ENCODE measurements at places on chromosomes 4 and X.

- no peak for DNase-seq
Measured at GRCh38 chr4:122746485-122746965, 14.0 kb downstream of the BBS12 start.

GRCh38 chrX:8304668-8305067 lies 133.6 kb upstream of the VCX2 start:
- no peak for DNase-seq

DNA sequence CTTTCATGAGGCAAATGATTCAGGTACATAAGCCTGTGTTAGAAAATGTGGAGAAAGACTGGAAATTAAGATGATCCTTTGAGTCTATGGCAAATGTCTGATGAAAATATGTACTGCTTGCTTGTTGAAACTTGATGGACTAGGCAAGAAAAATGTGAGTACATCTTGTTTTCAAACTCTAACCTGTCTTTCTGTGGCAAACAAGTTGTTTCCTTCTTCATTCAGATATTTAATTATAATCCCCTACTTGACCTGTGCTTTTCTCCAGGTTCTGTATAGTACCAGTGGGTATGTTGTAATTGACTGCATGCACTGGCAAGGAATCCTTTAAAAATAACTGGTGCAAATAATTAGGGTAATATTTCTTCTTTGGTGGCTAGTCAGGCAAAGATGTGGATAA lies 136.7 kb downstream of the ARHGAP24 start:
- no peak for DNase-seq

DNA sequence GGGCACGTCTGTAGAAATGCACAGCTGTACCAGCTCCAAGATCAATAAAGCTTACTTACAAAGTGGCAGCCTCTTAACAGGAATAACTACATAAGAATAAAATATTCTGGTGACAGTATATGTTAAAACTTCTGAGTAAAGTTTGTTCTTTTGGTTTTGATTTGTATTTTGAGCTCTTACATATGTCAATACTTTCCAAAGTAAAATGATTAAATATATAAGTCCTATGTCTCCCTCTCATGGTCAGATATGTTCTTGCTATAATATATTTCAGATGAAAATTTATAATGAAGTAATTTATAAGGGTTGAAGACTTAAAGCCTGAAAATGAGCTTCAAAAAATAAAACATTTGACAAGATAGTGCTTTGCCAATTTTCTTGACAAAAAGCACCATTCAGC lies 254.4 kb downstream of the NPFFR2 start:
- peak; percentile 7 for DNase-seq

DNA sequence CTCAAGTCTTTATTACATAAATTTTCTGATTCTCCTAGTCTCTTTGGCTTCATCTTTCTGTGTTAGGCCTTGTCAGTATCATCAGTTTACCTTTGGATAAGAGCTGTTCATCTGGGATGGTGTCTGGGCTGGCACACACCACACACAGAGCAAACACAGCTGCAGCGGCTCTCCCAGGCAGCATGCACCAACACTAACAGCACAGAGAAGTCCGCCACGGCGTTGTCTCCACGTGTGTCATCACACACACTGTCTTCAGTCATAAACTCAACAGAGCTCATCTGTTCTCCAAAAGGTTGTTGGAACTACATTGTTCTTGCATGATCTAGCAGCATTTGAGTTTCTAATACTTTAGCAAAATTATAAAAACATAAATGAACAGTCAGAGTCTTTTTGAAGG lies 851.9 kb upstream of the FRG1 start:
- DNase-seq = no peak

DNA sequence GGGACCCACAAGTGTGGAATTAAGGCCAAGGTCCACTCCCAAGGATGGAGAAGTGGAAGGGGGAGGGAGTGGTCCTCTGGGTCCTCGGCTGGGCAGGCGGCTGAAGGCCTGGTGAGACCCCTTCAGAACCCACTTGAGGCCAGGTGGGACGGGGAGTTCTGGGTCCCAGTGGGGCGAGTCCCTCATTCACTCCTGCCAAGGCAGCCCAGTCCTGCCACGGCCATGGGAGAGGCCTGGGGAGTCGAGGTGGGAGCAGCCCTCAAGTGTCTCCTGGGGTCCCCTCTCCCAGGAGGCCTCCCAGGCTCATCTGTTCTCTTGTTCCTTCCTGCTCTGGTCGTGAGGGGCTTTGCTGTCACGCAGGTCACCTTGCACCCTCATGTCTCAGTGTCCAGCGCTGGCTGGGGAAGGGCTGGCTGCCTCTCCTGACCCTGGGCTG lies 6.1 kb upstream of the SH3BP2 start:
- DNase-seq = no peak

GRCh38 chrX:154058214-154058997 lies 38.7 kb upstream of the IRAK1 start:
- no peak for DNase-seq

DNA sequence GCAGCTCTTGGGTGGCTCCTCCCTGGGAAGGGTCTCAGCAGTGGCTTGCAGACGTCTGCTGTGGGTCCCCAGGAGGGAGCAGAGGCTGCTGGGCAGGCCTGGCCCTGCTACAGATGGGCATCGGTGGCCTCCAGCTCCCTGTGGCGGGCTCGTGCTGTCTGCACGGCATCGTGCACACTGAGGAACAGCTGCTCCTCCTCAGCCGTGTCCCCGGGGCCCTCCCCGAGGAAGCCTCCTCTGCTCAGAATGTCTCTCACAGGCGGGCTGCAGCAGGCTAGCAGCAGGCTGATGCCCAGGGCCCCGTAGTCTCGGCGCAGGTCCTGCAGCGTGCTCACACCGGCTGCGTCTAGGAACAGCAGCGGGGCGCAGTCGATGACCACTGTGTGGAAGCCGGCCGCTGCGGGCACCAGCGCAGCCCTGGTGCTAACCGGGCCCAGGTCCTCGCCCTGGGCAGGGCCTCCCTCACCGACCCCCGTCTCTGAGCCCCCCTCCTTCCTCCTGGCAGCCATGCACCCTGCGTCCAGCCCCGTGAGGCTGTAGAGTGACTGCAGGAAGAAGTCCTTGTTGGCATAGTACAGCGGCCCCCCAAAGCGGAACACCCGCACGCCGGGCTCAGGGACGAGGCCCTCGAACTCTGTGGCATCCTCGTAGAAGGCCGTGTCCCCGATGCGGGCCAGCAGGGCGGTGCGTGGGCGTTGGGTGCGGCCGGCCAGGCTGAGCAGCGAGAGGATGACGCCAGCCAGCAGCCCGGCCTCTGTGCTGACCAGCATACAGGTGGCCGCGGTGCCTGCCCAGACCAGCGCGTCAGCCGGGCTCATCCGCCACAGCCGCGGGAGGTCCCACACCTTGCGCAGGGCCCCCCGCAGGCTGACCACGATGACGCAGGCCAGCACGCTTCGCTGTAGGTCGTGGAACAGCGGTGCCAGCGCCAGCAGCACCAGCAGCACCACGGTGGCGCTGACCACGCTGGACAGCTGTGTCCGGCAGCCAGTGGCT lies 2.2 kb downstream of the IDUA start:
- no peak for DNase-seq

DNA sequence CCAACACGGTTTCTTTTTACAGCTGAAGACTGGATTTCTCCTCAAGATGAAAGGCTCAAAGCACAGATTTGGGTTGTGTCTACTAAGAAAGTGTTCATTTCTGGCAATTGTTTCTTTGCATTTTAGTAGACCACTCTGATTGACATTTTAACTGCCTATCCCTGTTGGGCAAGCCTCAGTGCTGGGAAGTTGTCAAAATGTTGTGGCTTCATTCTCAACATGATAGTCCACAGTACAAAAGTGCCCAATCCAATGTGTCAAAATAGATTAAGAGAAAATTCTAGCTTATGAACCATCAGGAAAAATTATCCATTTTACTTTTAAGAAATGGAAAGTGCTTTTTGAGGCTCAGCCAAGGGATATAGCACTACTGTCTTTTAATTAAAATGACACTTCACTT lies 323.9 kb upstream of the PRPS2 start:
- no peak for DNase-seq

- no peak for DNase-seq
Measured at GRCh38 chr4:154076921-154077320, 288.0 kb upstream of the SFRP2 start.

- no peak for DNase-seq
Measured at GRCh38 chrX:13272426-13272825, 47.4 kb downstream of the ATXN3L start.

DNA sequence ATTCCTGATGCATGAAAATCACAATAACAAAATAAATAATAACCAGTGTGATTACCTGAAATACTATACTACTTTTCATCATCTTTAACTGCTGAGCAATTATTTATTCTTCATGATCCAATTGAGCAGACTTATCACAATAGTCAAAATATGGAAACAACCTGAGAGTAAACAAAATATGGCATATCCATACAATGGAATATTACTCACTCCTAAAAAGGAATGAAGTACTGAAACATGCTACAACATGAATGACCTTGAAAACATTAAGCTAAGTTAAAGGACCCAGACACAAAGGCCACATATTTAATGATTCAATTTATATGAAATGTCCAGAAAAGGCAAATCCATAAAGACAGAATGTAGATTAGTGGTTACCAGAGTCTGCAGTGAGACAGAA lies 146.8 kb downstream of the MID1IP1 start:
- no peak for DNase-seq

- no peak for DNase-seq
Measured at GRCh38 chrX:79369871-79370270, 2.7 kb upstream of the ITM2A start.

GRCh38 chrX:40651620-40652223 lies 4.4 kb upstream of the CXorf38 start:
- DNase-seq = peak; percentile 65

GRCh38 chr4:23235628-23236390 lies 543.1 kb downstream of the GBA3 start:
- DNase-seq = peak; percentile 30

DNA sequence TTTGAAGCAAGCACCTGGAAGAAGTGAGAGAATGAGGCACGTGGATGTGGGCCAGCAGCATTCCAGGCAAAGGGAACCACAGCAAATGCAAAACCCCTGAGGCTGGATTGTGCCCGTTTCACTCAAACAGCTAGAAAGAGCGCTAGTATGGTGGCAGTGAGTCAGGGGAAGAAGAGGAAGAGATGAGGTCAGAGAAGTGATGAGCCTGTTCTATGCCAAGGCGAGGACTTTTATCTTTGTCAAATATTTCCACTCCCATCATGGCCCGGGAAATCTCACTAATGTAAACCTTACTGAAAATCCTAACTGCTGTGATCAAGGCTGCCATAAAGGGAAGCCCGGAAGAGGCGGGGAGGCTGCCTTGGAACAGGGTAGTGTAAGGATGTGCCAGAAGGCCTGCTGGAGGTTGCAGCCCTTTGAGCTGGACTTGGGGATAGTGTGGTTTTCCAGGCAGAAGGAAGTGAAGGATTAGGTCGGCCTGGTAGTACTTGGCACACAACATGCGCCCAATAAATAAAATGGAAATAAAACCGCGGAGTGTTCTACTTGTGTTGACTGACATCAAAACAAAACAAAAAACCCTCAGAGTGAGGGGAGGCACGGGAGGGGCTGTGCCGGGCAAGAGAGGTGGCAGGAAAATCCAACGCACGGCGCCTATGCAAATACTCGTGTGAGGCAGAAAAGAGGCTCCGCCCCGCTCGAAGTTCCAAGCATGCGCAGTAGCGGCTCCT lies 1.2 kb upstream of the CDK16 start:
- no peak for DNase-seq

Data from myocyte (in vitro differentiated cells).